Sigmoid colon (tissue), 7 donors: ENCODE measurements at places on chromosomes 6 and 20. TPM values are rescaled to one million over a fixed set of nuclear protein-coding genes. Genes with fewer than 3 reads are reported as not detected.

The SYCP2 gene
- 0.50 TPM for polyA plus RNA-seq

The SIRPD gene
- polyA plus RNA-seq: 0.90 TPM

The RHAG gene
- polyA plus RNA-seq: not detected

The IDH3B gene
- polyA plus RNA-seq: 121 TPM

The PRICKLE4 gene
- 1.5 TPM for polyA plus RNA-seq

The TBC1D20 gene
- polyA plus RNA-seq: 22.2 TPM

The RAB44 gene
- polyA plus RNA-seq: 0.10 TPM

The DEFB124 gene
- polyA plus RNA-seq: not detected

The GABRR1 gene
- polyA plus RNA-seq: 0.04 TPM

The OR12D3 gene
- not detected for polyA plus RNA-seq

The GNRH2 gene
- 8.4 TPM for polyA plus RNA-seq

The AKAP12 gene
- polyA plus RNA-seq: 17.2 TPM

The LY6G6F gene
- not detected for polyA plus RNA-seq

- no peak for DNase-seq
These were observed 97.0 kb downstream of the GCLC start for GRCh38 chr6:53447865-53448264.

DNA sequence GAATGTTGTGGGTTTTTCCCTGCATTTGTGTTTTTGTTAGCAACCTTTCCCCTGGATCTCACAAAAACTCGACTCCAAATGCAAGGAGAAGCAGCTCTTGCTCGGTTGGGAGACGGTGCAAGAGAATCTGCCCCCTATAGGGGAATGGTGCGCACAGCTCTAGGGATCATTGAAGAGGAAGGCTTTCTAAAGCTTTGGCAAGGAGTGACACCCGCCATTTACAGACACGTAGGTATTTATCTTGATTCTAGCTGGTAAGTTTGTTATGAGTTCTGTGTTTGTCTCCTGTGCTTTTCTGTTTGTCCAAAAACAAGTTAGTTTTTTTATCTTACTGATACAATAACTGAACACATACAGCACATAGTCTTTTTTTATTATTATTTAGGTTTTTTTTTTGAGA lies 3.0 kb downstream of the SLC25A27 start:
- no peak for DNase-seq

- DNase-seq: no peak
These were observed 78.3 kb downstream of the PRKN start for GRCh38 chr6:162649271-162649670.

- DNase-seq: no peak
These were observed 318.5 kb downstream of the C6orf118 start for GRCh38 chr6:164990901-164991300.

DNA sequence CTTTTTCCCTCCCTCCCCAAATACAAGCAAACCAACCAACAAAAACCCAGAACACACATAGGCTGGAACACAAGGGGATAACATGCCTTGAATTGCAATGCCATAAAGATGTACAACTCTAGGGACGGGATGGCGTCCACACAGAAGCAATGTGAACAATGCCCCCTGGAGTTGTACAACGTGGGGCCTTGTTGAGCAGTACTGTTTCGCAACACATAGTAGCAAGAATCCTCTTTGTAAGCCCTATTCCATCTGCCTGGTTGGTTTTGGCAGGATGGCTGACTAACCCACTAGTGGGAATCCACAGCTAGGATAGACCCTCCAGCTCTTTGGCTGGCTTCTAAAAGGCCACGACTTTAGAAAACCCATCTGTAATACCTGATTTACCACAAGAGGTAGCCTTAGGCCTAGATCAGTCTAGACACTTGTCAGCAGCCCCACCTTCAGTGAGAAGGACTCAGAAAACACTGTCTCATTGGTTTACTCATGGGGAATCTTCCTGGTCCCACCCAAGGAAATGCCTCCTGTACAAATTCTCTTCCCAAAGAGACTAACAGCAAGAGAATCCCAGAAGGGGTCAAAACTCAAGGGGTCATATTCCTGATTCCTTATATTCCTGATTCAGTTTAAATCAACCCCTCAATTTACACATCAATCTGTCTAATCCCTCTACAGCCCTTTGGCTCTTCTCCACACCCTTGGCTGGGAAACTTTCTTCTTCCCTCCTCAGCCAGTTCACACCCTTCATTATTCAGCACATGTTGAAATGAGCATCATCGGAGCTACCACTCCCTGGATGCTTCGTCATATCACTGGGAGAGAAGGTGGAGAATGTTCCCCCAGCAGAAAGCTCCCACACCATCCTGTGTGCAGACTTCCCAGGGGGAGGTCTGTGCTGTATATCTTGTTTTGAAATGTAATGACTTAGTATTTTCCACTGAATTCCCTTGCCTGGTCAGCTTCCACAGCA lies 622.4 kb upstream of the FLRT3 start:
- DNase-seq: no peak

DNA sequence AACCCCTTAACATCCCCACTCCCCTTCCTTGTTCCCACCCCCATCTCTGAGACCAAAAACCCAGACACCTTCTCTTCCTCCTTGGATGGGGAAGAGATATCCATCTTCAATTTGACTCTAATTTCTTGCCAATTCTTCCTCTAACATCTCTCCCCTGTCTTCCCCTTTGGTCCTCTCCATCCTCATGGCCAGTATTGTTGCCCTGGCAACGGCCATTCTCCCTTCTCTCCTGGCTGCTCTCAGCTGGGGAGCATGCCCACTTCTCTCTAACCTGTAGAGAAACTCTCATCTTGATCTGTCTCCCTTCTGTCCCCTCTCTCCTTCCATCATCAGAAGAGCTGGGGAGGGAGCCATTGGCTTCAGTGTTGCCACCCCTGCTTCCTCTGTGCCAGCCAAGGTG lies 86.7 kb downstream of the SRC start:
- no peak for DNase-seq

GRCh38 chr6:139732451-139732850 lies 358.0 kb upstream of the CITED2 start:
- peak; percentile 73 for DNase-seq

DNA sequence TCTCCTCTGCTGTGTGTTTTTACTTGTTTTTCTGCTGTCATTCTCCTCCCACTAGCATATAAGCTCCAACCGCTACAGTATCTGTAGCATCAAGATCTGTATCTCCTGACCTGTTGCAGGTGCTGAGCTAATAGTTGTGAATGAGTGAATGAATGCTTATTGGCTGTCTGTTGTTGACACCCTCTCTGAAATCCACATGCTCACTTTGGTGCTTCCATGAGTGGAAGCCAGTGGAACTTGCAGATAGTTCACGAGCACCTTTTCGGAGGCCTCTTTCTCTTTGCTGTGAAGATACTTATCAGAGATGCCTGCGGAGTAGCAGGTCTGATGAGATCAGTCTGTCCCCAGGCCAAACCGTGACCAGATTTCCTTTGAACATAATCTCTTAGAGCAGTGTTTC lies 117.3 kb downstream of the EYA2 start:
- no peak for DNase-seq

DNA sequence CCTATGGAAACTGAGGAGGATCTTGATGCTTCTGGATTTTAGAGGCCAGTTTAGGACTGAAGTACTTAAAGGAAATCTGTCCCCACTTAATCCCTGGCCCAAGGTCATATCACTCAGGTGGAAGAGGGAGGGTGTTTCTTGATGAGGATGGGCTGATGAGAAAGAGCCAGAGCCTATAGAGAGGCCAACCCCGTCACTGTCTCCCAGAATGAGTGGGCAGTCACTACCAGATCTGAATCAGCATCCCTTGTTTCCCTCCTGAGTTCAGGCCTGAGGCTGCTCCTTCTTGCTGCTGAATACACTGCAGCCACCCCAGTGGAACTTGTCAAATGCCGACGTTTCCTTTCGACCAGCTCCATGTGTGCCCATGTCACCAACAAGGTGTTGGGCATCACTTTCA lies 14.8 kb downstream of the ARMC12 start:
- no peak for DNase-seq

DNA sequence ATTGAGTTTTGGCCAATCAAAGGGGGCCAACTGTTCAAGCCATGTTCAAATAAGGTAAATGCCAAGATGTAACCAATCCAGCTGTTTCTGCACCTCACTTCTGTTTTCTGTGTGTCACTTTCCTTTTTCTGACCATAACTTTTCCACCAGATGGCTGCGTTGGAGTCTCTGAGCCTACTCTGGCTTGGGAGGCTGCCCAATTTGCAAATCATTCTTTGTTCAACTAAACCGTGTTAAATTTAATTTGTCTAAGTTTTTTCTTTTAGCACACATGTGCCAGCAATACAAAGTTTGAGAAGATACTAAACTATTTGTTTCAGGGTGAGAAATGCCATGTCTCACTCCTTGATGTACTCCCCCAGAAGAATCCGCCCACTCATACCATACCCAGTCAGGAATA lies 52.1 kb downstream of the IYD start:
- no peak for DNase-seq

DNA sequence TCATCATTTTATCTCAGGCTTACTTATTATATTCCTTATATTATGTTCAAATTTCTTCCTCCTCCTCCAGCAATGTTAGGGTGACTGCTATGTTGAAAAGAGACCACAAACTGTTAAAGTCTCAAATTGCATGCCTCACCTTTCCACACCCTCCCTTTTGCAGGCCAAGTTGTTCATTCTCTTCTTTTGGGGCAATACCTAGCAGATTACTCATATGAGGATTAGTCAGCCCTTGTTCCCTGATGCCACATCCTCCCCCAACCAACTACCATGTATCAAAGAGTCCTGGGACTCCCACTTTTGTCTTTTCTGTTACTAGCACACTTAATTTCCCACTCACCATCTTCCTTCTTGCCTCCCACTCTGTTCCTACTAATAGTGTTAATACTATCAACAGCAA lies 434.7 kb downstream of the BCKDHB start:
- no peak for DNase-seq

- DNase-seq: no peak
These were observed 90.0 kb downstream of the JARID2 start for GRCh38 chr6:15335916-15336315.

DNA sequence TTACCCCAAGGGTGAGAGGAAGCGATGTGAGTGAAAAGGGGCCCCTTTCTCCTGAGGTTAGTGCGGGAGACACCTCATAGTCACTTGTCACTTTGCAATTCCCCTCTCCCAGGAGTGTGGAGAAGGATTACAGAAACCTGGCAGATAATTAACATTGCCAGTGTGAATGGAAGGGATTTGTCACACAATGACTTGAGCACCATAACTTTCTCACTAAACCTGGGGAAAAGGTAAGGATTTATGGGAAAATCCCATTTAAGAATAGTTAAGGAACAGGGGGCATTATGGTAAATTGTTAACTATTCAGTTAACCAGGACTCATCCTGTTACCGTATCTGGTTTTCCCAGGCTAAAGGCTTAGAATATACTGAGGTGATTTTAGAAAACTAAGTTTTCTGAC lies 219.5 kb upstream of the JAG1 start:
- DNase-seq: no peak

DNA sequence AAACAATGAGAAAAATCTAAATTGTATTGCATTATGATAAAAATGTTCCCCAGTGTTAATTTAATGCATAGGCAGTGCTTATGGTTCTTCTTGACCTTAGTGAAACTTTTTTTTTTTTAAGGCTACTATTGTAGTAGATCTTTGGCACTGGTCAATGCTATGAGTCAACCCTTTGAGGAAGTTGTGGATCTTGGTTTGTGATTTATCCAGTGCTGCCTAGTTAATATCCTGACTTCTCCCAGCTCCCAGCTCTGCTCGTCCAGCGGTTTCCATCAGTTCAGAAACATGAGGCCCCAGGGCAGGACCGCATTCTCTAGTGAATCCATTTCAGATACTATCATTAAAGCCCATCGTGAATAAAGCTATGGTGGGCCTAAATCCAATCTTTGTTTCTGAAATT lies 364.5 kb upstream of the JARID2 start:
- no peak for DNase-seq
